ENCODE measurements at places on chromosomes 1 and 21.
A peak's percentile ranks its signal among the peaks of the same experiment; 100 is the strongest.

- DNase-seq = no peak
Measured at GRCh38 chr1:6300342-6301048, 39.6 kb upstream of the GPR153 start.

GRCh38 chr1:65584399-65584798 is 163.9 kb downstream of the LEPR start:
- DNase-seq = no peak

DNA sequence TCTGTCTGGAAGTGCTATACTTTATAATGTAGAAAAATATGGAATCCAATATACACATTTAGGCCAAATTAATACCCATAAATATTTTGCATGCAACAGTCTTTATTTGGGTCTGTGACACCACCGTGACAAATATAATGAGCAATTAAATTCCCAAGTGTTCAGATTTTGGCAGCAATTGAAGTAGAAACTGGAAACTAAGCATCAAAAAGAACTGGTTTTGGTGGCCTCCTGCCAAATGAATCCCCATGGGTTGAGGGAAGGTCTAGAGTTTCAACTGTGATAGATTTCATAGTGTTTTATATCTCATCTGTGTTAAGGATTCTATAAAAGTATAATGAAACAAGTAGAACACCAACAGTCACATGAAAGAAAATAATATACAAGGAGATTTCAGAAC is 88.4 kb downstream of the DPYD start:
- no peak for DNase-seq

GRCh38 chr1:2987773-2988172 is 33.5 kb upstream of the ACTRT2 start:
- no peak for DNase-seq

DNA sequence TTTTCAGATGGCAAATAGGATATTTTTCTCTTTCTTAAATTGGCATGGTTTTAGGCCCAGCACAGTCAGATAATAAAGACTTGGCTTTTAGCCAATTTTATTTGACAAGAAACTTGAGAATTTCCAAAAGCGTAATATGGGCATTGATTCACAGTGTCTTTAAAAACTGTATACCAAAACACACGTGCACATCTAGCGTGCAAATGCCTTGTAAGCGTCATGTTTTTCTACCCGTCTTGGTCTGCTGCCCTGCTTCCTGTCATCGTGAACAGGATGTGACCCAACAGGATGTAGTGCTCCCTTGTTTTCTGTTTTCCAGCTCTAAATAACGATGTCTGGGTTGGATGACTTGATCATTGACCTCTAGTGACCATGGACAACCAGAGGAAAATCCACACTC is 24.7 kb upstream of the SLC44A3 start:
- peak; percentile 23 for DNase-seq

DNA sequence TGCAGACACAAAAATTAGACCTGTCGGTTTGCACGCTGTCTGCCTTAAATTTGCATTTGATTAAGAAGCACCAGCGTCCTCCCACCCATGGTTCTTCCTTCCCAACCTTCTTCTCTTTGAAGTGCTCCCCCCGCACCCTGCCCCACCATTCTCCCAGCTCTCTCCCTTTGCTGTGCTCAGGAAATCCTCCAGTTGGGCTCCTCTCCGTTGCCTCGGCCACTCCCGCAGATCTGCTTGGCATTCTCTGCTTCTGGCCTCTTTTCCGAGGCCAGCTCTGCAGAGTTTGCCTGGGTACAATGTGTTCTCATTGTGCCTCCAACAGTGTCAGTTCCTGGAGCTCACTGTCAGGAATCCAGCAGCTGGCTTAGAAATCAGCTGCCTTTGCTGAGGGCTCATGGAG is 126.1 kb downstream of the NAV1 start:
- no peak for DNase-seq

DNA sequence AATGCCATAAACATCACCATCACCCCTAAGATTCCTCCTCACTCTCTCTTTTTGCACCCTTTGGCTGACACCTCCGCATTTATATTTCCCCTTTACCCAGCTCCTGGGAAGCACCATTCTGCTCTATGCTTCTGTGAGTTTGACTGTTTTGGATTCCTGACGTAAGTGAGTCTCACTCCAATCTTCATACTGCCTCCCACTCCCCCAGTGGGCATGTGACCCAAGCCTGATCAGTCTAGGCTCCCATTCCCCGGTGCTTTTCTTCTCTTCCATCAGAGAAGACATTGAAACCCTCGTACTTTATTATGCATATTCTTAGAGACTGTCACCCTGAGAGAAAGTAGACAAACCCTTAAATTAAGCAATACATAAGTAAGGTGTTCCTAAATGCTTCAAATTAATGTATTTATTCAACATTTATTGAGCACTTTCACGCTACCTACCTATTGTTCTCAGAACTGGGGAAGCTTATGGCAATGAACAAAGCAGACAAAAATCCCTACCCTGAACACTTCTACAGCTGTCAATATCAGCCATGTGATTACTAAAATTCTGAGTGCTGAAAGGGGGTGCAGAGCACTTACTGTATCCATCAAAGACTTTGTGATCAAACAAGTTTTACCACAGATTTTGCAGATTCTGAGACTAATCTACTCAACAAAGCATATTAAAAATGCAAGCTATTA is 43.4 kb upstream of the DIPK1A start:
- no peak for DNase-seq

DNA sequence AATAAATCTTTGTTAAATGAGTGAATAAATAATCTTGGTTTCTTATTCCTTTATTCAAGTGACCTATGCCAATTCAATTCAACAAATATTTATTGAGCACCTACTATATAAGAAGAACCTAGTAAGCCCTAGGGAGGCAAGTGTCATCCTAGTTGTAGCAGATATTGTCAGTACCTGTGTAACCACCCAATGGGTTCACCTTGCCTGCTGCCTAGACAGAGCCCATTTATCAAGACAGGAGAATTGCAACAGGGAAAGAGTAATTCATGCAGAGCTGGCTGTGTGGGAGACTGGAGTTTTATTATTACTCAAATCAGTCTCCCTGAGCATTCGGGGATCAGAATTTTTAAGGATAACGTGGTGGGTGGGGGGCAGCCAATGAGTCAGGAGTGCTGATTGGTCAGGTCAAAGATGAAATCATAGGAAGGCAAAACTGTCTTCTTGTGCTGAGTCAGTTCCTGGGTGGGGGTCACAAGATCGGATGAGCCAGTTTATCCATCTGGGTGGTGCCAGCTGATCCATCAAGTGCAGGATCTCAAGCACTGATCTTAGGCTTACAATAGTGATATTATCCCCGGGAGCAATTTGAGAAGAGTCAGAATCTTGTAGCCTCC is 53.8 kb upstream of the KCNA3 start:
- DNase-seq = no peak

GRCh38 chr1:184889166-184889565 is 85.1 kb downstream of the NIBAN1 start:
- DNase-seq = no peak

DNA sequence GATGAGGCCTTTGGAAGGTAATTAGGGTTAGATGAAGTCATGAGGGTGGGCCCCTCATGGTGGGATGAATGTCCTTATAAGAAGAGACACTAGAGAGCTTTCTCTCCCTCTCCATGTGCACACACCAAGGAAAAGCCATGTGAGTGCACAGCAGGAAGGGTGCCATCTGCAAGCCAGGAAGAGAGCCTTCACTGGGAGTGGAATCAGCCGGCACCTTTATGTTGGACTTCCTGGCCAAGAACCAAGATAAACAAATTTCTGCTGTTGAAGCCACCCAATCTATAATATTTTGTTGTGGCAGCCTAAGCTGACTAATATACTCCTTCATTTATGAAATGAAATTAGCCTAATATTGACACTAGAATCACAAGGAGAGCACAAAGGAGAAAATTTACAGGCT is 38.2 kb upstream of the PKP1 start:
- no peak for DNase-seq
